Stimulated activated CD4-positive, alpha-beta T cell treated with anti-CD3 and anti-CD28 coated beads, Interleukin-12 subunit alpha, Interleukin-12 subunit beta, amount 100 ng/mL, for 24 hours (primary cell): ENCODE measurements at places on chromosomes 7 and 10.

GRCh38 chr7:66202441-66202840 lies 2.7 kb upstream of the TPST1 start:
- no peak for DNase-seq

DNA sequence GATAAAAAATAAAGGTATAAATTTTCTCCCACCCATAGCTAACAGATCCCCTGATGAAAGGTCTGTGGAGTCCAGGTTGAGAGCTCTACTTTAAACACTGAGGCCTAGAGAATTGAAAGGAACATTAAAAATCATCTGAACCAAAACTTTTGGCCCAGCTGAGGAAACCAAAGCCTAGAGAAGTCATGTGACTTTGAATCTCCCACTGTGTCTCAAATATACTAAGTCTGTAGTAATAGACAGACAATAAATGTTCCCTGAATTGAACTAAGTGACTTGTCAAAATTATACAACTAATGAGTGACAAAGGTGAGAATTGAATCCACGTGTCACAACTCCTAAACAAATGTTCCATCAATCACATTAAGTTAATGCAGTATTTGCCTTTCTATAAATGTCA lies 5.7 kb downstream of the GBX1 start:
- DNase-seq = no peak

GRCh38 chr10:127911218-127911866 lies 4.4 kb downstream of the PTPRE start:
- DNase-seq = no peak

- no peak for DNase-seq
Observed at GRCh38 chr7:44383566-44383965, 58.2 kb upstream of the CAMK2B start.

DNA sequence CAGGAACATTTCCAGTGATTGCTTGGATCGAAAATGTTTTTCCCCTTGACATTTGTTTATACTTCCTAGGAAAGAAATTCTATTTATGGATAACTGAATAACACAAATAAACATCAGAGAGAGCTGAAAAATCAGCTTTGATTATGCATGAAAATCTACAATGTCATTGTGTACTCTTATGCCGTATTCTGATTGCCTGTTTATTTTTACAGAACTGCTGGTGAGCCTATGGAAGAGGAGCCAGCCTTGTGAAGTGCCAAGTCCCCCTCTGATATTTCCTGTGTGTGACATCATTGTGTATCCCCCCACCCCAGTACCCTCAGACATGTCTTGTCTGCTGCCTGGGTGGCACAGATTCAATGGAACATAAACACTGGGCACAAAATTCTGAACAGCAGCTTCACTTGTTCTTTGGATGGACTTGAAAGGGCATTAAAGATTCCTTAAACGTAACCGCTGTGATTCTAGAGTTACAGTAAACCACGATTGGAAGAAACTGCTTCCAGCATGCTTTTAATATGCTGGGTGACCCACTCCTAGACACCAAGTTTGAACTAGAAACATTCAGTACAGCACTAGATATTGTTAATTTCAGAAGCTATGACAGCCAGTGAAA lies 121.5 kb downstream of the TWIST1 start:
- DNase-seq = no peak

DNA sequence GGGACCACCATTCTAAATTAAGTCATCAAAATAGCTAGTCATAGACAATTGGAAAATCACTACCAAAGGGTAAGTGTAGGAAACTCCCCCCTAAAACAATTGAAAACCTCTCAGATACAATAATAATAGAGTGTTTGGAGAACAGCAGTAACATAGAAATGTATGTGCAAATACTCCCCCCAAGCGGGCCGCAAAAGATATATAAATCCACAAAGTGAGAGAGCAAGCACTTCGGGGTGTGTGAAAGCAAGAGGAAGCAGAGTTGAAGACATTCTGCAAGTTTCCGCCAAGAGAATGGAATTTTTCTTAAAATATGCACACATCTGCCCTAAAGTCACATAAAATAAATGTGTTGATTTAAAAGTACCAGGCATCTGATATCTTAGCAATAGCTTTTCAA lies 33.3 kb downstream of the CHCHD3 start:
- DNase-seq = no peak
